ENCODE measurements at places on chromosomes 3 and 15.

GRCh38 chr15:68038246-68038645 lies 15.9 kb upstream of the PIAS1 start:
- DNase-seq, result no peak

DNA sequence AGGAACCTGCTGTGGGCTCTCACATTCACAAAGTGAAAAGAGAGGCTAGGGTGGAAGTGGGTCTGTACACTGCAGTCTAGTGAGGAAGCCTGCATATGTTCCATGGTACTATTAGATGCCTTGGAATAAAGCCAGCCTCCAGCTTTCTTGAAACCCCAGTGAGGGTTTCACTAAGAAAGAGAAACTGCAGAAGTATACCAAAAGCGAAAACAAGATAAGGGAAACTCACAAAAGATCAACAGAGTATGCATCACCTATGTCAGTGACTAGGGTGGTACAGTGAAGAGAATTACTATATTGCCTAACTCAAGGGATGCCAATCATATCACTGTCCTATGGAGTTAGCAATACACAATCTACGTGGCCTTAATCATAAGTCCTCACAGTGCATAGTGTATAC lies 212.5 kb upstream of the GADL1 start:
- no peak for DNase-seq

DNA sequence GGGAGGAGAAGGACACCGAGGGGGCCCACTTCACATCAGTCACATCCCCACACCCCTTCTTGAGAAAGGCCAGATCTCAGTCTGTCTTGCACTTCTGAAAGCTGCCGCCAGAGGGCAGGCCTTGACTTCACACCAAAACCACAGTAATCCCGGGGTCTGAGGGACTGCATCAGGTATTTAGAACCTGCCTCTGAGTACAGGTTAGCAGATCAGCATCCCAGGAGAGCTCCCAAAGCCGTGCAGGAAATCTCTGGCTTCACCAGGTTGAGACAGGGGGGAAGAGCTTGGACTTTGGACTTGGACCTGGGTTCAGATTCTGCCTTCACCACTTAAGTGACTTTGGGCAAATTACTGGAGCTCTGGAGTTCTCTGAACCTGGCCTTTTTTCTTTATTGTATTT lies 50.3 kb downstream of the LHFPL4 start:
- DNase-seq, result peak; percentile 90

GRCh38 chr3:70729845-70730244 lies 417.4 kb upstream of the MDFIC2 start:
- no peak for DNase-seq

Measured in H7 (cell line).